ENCODE measurements at places on chromosomes 13 and 19.

- DNase-seq: no peak
Observed at GRCh38 chr19:29145756-29146155, 67.2 kb downstream of the UQCRFS1 start.

DNA sequence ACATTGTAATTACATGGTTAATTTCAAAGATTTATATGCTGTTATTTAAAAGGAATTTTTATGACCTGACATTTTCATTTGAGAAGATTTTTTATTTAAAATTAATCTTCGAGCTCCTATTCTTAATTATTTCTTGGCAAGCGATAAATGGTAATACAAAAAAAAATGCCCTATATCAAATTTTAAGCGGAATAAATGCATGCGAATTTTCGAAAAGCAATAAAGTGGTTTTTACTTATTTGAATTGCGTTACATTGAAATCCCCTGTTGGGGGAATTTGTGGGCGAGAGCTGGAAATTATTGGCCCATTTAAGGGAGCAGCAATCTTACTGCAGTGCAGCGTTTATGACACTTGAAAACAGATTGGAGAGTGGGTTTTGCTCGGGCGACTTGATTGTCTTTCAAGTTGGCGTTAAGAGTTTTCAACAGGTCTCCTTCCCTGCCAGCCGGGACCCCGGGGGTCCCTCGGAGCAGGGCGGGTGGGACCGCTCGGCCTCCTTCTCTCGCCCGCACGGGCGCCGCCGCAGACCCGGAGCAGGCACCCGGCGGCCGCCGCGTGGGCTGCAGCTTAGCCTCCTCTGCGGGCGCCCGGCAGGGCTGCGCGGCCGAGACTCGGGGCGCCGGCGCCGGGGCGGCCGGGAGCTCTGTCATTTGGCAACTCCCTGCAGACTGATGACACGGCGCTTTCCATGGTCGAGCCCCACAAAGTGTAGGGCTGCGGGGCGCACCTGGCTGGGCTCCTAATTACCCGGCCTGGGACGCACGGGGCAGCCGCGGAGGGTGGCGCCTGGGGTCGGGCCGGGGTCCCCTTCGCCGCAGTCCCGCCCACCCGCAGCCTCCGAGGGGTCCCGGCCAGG lies 255.1 kb upstream of the SOX21 start:
- no peak for DNase-seq

DNA sequence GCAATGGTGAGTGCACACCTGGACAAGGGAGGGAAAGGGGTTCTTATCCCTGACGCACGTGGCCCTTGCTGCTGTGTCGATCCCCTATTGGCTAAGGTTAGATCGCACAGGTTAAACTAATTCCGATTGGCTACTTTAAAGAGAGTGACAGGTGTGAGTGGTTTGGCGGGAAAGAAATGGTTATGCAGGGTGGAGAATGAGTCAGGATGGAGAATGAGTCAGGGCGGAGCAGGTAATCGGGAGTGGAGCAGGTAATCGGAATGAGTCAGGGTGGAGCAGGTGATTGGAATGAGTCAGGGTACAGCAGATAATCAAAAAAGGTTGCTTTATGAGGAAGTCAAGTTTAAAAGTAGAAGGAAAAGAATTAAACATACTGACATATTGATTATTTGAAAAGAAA lies 24.4 kb upstream of the SIAH3 start:
- no peak for DNase-seq

GRCh38 chr13:57638186-57638890 lies 6.8 kb downstream of the PCDH17 start:
- no peak for DNase-seq

DNA sequence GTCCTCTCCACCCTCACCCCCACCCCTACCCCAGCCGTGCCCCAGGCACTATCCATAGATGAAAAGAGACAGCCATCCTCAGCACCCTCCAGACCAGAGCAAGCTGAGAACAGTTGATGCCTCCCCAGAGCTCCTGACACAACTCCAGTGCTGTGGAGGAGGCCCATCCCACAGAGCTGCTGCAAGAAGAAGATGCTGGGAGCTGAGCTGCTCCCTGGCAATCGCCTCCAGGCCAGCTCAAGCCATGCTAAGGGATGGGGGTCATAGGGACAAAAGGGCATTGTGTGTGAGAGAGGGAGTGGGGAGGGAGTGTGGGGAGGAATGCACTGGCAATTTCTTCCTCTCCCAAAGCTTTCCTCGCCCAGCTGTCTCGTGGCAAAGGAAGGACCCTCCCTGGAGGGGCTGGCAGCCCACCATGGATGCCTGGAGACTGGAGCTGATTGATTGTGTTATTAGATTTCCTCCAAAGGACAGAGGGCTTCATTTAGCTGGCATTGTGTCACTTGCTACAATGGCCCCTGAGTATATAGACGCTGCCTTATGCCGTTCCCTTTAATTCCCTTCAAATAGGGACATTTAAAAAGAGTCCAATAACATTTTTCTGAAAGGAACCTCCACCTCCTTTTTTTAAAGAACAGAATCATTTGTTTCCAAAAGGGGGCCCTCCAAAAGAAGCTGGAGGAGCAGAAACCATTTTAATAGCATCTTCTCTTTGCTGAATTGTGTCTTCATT lies 476.4 kb downstream of the FOXO1 start:
- DNase-seq: no peak

- no peak for DNase-seq
Observed at GRCh38 chr13:34583181-34583580, 358.9 kb upstream of the NBEA start.

DNA sequence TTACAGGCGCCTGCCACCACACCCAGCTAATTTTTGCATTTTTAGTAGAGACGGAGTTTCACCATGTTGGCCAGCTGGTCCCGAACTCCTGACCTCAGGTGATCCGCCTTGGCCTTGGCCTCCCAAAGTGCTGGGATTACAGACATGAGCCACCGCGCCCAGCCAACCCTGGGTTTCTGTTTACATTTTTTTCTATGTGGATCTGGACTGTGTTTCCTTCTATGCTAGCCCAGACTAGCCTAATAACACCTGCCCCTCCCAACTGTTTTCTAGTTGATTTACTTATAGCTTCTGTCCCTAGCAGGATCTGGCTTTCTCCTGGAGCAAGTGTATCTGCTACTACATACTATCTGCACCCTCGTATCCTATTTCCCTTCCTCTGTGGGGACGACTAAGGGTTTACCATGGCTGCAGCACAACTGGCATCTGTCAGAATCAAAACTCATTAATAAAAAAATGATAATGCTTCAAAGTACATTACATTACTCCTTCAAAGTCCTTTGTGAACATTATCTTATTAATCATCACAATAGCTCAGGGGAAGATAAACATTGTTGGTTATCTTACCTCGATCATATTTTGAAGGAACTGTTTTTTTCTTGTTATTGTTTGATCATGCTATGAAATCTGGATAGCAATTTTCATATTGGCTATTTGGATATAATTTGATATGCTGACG lies 228.3 kb downstream of the KLF5 start:
- DNase-seq: no peak

DNA sequence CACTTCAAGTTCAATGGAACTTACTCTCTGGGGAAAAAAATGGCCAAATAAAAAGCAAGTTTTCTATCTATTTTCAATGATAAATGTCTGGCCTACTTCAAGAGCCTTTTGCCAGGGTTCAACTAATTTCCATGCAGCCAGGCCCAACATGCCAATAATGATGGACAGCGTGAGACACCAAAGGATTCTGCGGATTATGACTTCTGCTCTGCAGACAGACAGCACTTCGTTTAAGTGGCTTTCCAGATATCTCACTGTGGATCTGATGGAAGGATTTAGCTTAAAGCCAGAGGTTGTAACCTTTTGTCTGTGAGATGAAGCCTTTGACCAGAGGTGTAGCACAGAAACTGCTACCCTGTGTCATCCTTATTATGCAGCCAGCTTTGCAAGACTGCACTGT lies 614.2 kb downstream of the DCT start:
- DNase-seq: no peak

DNA sequence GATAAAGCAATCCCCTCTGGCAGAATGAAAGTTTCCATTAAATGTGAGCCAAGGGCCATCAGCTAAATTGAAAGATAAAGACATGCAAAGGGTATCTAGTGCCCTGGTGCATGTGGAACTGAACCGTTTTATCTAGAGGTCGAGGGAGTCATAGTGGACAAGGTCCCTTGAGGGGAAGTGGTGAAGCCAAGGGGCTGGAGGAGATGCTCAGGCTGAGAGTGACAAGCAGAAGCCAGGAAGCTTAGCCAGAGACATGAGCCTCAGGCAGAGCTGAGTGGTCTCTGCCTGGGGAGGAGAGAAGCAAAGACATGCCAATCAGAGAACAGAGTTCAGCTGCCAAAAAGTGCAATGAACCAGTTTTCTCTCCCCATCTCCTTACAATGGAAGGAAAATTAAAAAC lies 68.1 kb upstream of the SLC10A2 start:
- DNase-seq: no peak

- peak; percentile 50 for DNase-seq
Observed at GRCh38 chr13:94362411-94362909, 117.0 kb downstream of the DCT start.

DNA sequence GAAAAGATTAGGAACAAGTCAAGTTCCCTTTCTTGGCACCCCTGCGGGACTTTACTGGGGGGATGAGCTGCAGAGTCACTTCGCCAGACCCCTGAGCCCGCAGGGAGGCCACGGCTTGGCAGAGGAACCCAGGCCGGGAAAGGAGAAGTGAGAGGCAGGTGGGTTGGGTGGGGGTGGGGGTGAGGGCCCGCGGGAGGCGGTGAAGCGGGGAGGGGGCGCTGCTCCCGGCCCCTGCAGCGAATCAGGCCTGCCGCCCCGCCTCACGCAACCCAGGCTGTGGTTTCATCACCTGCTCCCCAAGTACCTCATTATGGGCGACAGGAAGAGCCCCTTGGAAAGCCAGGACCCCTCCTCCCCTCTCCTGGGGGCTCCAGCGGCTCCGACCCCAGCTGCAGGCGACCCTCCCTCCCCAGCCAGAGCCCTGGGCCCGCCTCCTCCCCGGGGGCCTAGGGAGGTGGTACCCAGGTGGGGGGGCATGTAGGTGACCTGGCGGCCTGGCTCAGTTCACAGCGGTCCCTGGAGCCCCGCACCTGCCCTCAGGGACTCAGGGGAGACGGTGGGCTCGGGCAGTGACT lies 9.5 kb downstream of the MEF2B start:
- no peak for DNase-seq

- DNase-seq: peak; percentile 28
Observed at GRCh38 chr13:47454986-47455385, 546.1 kb downstream of the SUCLA2 start.

GRCh38 chr19:44845286-44845611 lies 848 bp upstream of the NECTIN2 start:
- DNase-seq: no peak

GRCh38 chr13:22076658-22077057 lies 405.8 kb downstream of the FGF9 start:
- DNase-seq: no peak

- DNase-seq: no peak
Observed at GRCh38 chr13:55155046-55155445, 1985.7 kb upstream of the PRR20A start.

DNA sequence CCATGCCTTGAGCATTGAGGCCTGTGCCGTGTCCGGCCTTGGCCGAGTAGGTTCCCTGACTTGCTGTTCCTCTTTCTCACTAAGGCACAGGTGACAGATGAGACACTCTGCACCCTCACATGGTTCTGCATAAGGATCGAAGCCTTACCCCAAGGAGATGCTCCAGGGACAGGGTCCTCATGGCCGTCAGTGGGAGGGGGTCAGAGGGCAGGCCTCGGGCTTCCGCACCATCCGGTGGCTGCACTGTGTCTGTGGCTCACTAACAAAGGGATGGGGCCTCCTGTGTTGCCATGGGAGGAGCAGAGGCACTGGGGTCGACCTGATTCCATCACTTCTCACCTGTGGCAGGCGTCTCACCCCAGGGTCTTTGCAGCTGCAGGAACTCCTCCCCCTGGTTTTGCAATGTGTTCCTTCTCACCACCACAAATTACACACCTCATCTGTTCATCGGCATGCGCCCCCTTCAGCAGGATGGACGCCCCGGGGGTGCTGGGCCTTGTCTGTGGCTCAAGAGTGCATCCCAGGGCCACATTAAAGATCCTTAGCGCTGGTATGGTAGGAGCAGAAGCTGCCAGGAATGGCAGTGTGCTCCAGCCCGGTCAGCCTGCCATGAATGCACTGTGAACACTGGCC lies 113.3 kb upstream of the SOX1 start:
- DNase-seq: no peak

DNA sequence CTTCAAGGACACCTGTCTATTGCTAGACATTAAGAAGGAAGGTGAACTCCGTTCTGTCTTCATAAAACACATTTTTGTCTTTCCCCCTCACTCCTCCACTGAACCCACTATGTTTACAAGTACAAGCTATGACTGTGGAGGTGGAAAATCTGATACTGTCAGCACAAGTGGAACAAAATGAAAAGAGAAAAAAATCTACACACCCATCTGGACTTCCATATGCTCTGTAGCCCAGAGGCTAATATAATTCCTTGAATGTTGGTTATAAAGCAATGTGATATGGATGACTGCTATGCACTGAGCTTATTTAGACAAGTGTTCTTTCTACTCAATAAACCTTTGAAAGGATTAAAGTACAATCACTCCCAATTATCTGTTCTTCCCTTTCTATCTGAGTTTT lies 713.5 kb downstream of the DIAPH3 start:
- no peak for DNase-seq

DNA sequence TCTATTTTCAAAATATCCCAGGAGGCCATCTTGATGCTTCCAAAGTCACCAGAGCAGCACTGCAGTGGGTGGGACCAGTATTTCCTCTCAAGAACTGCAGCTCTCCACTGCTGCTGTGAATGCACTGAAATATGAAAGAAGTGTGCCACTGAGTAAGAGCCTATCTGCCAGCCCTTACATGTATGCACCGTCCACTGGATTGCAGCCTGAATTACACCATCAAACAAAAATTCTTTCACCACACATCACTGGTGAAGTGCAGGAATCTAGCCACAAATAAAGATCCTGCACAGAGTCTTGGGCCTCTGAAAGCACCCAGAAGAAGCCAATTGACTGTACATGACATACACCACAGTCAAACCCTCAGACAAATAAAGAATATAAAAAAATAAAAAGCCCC lies 249.0 kb downstream of the LHFPL6 start:
- peak; percentile 30 for DNase-seq

DNA sequence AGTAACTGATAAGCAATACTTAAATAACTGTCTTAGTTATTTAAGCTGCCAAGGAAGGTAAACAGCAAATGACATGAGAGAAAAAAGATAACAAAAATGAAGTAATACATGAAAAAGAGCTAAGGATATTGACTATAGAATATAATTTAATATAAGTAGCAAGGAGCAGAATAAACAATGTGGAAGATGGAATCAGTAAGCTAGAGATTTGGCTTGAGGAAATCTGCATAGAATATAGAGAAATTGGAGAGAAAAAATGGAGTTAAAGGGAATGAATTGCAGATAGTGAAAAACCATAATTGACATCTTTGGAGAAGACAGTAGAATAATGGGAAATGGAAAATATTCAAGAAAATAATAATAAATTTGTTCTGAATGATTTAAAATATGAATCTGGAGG lies 127.1 kb downstream of the PDS5B start:
- DNase-seq: no peak

DNA sequence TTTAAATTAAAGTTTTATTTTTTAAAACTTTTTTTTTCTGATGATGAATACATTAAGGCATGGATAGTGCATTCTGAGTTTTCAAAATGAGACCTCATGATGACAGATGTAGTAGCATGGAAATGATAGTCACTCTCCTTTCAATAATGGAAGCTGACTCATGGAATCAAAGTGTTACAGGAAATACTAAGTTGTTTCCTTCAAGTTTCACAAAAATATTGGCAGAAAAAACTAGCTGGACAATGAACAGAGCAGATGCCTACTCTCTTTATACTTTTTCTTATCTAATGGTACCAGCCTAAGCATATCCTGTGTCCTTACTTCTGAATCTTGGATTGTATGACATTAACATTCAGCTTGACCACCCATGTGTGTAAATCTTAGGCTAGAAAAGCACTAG lies 1337.3 kb downstream of the PCDH9 start:
- no peak for DNase-seq

Measured in GM04503 (cell line).